ENCODE measurements at places on chromosomes 13 and 19.

- DNase-seq = no peak
Measured at GRCh38 chr19:12295191-12295590, 508 bp upstream of the ZNF44 start.

DNA sequence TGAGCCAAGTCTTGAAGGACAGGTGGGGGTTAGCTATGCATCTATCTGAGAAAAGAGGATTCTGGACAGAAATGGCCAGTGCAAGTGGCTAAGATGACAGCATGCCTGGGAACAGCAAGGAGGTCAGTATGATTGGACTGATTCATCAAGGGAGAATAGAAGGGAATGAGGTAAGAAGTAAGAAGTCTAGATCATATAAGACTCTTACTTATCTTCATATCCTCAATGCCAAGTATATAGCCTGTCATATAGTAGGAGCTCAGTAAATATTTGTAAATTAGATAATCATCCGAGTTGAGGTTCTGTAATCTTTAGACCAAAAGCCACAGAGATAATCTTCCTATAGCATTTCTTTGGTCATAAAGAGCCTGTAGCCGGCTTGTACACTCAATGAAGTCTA, 103.3 kb upstream of the MLNR start:
- no peak for DNase-seq

- no peak for DNase-seq
Measured at GRCh38 chr13:113539822-113540221, 44.7 kb upstream of the TFDP1 start.

GRCh38 chr13:110644892-110645521, 29.7 kb downstream of the NAXD start:
- no peak for DNase-seq

GRCh38 chr13:26518451-26518959, 39.0 kb upstream of the WASF3 start:
- no peak for DNase-seq

GRCh38 chr19:49058562-49058961, 1.0 kb upstream of the CGB7 start:
- no peak for DNase-seq

GRCh38 chr19:40981591-40981990, 9.5 kb upstream of the CYP2B6 start:
- no peak for DNase-seq

DNA sequence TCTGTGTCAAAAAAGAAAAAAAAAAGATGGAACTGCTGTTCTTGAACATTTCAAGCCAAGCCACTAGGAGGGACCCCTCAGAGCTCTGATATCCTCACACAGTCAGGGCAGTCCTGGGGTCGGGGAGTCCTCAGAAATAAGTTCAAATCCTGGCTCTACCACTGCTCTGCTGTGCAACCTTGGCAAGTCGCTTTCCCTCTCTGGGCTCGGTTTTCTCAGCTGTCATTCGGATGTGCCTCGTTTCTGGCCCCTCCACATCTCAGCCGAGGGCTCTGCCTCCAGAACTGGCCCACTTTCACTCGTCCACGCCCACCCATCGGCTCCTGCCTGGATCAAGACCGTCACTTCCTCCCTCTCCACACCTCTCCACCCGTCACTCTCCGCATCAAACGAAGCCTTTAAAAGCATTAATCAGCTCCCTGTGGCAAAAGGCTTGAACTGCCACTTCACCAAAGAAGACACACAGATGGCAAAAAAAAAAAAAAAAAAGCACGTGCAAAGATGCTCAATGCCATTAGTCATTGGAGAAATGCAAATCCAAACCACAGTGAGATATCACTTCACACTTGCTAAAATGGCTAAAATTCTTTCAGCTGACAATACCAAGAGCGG, 7.4 kb upstream of the ZNRF4 start:
- no peak for DNase-seq

DNA sequence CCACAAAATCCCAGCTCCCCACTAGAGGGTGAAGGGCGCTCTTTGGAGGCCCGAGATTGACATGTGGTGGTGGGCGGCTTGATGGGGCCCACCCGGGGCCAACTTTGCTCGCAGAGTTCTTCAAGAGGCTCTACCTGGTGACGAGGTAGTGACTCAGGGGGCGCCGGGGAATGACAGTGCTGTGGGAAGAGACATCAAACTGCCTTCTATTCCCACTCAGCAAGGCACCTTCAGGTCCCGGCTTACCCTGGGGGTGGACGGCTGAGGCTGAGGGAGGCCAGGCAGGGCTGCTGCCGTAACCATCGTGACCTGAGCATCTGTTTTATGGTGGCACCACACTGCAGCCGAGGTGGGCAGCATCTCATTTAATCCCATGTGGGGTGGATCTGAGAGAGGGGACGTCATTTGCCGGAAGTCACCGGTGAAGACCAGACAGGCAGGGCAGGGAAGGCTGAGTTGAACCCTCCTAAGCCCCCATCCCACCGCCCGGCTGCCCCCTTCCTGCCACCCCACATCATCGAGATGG, 1.6 kb downstream of the LINGO3 start:
- no peak for DNase-seq

- no peak for DNase-seq
Measured at GRCh38 chr13:32267836-32268439, 47.2 kb downstream of the ZAR1L start.

GRCh38 chr13:30870916-30871587, 35.0 kb upstream of the MEDAG start:
- DNase-seq = no peak

- peak; percentile 52 for DNase-seq
Measured at GRCh38 chr13:97433727-97434396, at the start of gene RAP2A. Gene RAP2A, plus strand, starts transcription at chr13:97434169. Its CDS starts 302 bp downstream, at chr13:97434471.

DNA sequence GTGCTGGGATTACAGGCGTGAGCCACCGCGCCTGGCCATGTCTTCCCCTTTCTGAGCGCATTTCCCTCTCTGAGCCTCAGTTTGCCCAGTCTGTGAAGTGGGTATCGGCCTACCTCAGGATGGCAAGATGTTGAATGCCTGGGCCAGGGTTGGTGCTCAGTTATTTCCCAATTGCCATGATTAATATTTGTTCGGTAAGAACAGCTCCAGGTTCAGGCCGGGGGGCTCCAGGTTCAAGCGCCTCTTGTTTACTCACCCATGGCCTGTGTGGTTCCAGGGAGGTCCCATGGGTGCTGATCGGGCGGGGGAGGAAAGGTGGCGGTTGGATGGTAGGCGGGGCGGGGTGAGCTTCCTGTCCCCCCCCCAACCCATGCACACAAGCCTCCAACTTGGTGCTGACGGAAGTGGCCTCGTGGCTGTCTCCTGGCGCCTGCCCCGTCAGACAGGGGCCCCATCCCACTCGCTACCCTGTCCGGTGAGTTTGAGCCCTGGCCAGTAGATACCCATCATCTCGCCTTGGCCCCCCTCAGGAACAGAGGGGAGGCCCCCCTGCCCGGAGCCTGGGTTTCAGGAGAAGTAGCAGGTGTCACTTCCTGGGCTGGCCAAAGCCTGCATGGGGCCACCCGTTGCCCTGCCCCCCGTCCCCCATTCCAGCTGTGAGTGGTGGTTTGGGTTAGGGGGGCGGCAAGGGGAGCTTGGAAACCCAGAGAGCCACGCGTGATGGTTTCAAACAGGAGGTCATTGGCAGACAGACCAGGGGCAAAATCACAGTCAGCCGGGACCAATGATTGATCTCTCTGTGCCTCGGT, at the start of gene FCHO1:
Gene FCHO1, plus strand, starts transcription at position 375 of the 809 bp plus-strand sequence. CDS start 3,688 bp downstream, outside the sequence.
- DNase-seq = no peak

DNA sequence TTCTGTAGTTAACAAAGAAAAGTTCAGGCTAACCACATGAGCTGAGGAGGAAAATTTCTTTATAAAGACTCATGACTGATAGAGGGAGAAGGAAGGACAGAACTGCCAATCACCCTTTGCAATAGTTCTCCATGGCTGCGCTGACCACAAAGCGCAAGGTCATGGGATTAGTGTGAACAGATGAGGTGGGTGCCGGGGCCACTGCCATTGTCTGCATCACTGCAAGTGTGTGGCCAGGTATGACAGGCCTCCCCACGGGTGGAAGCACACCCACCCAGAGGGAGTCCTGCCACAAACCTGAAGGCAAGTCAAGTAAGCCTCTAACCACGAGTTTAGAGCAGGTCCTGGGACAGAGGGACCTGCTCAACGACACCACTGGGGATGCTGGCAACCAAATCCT, 128.1 kb downstream of the TUBA3C start:
- DNase-seq = no peak

GRCh38 chr19:30403203-30403985, 31.2 kb downstream of the ZNF536 start:
- DNase-seq = no peak

GRCh38 chr19:14066134-14066533, 4.3 kb upstream of the PALM3 start:
- no peak for DNase-seq

DNA sequence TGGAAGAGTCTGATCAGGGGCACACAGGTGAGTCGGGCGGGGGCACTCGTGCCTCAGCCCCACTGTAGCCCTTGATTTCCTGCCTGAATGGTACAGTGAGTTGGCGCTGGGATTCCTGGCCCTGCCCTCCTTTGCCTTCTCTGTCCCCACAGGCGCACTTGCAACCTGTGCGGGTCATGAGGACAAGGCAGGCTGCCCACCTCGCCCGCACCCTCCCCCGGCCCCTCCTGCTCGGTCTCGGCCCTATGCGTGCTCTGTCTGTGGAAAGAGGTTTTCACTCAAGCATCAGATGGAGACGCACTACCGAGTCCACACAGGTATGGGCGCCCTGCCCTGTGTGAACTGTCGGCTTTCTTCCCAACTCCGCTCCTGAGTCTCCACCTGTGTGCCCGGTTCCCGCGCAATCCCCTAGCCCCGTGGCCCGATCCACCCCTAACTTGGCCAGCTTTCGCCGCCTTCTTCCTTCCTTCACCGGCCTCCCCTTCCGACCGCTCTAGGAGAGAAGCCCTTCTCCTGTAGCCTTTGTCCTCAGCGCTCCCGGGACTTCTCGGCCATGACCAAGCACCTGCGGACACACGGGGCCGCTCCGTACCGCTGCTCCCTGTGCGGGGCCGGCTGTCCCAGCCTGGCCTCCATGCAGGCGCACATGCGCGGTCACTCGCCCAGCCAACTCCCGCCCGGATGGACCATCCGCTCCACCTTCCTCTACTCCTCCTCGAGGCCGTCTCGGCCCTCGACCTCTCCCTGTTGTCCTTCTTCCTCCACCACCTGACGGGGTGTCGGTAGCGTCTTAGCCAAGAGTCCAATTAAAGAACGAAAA, 1.6 kb upstream of the KMT2B start:
- DNase-seq = peak; percentile 44

GRCh38 chr19:17021328-17021727, 5.3 kb downstream of the CPAMD8 start:
- DNase-seq = no peak

GRCh38 chr13:46104868-46105267, at the start of gene CPB2:
Gene CPB2, minus strand, starts transcription at chr13:46105033. Its CDS starts 24 bp downstream, at chr13:46105009.
- no peak for DNase-seq

- no peak for DNase-seq
Measured at GRCh38 chr19:45564131-45564780, 20.3 kb downstream of the OPA3 start.

DNA sequence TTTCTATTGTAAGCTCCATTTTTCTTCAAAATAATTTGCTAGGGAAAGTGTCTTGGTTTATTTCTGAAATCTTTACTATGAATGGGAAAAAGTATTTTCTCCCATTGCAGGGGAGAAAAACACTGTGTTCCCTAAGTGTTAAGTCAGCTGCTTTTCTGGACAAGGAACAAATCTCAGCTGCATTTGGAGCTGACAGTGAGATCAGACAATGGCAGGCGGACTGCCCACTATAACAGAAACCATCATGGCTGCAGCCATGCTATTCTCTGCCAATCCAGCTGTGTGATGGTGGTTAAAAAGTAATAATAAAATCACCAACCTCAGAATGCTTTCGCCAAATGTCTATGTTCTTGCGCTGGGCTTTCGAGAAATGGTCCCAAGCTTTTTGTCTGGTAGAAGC, 302.7 kb downstream of the DNAJC15 start:
- DNase-seq = no peak

GRCh38 chr19:34265221-34265650, 10.9 kb downstream of the GARRE1 start:
- DNase-seq = no peak

- DNase-seq = no peak
Measured at GRCh38 chr19:3785451-3785937, 687 bp downstream of the MATK start.

DNA sequence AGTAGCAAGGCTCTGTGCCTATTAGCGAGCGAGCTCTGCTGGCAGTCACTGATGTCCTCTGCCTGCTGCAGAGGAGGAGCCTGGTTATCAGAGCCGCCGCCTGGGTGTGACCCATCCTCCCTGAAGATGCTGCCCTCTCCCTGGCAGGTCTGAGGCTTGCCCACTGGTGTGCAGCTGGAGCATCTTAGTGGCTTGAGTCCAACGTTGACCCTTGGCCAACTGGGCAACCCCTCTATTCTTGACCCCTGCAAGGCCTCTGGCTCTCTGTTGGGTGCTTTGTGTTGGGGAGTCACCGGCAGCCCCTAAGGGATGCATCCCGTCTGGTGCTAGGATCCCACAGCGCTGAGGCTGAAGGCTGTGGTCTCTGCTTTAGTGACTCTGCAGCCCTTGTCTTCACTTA, 277.9 kb upstream of the SOX1 start:
- no peak for DNase-seq

GRCh38 chr19:38015216-38015615, 108.2 kb downstream of the SIPA1L3 start:
- no peak for DNase-seq

DNA sequence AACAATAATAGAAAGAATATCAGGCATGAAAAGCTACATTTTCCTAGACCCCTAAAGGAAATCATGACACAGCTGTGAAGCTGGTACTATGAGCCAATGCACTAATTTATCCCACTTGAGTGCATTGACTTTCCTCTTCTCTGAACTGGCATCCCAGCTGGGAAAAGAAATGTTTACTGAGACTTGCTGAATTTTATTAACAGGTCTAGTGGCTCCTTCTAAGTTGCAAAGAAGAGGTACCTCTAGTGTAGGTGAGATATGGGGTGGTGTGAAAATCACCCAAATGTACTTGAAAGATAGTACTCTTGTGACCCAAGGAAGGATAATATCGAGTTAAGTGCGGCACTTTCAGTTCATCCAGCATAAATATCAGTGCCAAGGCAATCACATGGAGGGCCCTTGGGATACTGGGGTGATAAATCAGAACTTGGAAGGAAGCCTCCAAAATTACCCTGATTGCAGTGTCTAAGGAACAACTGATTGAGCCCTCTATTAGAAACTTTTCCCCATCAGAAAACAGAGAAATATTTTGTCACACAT, 369.2 kb downstream of the PCDH9 start:
- no peak for DNase-seq

DNA sequence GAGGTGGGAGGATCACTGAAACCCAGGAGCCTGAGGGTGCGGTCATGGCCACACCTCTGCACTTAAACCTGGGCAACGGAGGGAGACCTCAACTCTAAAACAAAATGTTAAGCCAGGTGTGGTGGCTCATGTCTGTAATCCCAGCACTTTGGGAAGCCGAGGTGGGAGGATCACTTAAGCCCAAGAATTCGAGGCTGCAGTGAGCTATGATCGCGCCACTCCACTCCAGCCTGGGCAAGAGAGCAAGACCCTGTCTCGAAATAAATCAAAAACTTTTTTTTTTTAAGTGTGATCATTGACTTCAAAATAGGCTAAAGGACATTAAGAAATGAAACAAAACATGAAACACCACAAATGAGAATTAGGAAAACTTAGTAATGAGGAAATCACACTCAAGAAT, 16.3 kb upstream of the ADPRHL1 start:
- no peak for DNase-seq

GRCh38 chr13:73671732-73672131, 462.5 kb downstream of the KLF12 start:
- DNase-seq = no peak

GRCh38 chr19:43814663-43815352, 12.3 kb upstream of the ZNF283 start:
- DNase-seq = no peak

- no peak for DNase-seq
Measured at GRCh38 chr13:65855242-65855805, 1374.8 kb downstream of the PCDH9 start.
